ENCODE measurements at places on chromosomes 7 and 10.

- DNase-seq, result no peak
Measured at GRCh38 chr10:112176543-112176942, 7.0 kb downstream of the GPAM start.

- DNase-seq, result no peak
Measured at GRCh38 chr7:4706384-4707216, 24.5 kb downstream of the FOXK1 start.

GRCh38 chr7:123771256-123771655 is 22.5 kb upstream of the WASL start:
- no peak for DNase-seq

GRCh38 chr10:61855771-61856170 is 45.7 kb upstream of the ARID5B start:
- no peak for DNase-seq

- no peak for DNase-seq
Measured at GRCh38 chr10:125115409-125115808, 45.0 kb downstream of the CTBP2 start.

DNA sequence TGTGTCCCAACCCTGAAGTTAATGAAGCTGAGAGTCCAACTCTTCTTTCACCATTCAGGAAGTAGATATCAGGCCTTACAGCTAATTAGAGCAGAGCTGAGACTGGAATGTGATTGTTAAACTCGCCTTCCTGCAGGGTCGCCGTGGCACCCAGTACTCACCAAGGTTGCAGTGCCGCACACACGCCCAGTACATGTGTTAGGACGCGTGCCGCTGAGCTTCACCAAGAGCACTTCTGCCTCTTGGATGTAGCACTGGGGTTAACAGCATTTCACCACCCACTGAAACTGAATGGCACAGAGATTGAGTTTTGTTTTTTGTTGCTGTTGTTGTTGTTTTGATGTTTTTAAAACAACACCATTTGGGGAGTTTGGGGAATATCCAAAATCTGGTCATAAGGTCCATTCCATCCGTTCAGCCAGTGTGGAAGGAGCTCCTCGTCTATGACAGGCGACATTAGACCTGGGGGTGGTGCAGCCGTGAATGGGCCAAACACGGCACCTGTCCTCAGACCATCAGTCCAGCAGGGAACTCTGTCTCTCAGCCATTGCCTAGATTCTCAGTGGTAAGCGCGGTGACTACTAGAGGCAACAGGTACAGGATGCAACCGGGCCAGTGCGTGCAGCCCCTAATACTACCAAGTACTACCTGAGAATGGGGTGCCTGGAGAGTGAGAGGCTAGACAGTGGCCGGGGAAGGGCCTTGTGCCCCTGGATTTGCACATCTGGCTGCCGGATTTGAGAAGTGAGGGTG is 21.9 kb downstream of the WIPI2 start:
- no peak for DNase-seq

Data from NCI-H2107 (cell line).